ENCODE measurements at places on chromosomes 6 and 20.
A peak's percentile ranks its signal among the peaks of the same experiment; 100 is the strongest.

DNA sequence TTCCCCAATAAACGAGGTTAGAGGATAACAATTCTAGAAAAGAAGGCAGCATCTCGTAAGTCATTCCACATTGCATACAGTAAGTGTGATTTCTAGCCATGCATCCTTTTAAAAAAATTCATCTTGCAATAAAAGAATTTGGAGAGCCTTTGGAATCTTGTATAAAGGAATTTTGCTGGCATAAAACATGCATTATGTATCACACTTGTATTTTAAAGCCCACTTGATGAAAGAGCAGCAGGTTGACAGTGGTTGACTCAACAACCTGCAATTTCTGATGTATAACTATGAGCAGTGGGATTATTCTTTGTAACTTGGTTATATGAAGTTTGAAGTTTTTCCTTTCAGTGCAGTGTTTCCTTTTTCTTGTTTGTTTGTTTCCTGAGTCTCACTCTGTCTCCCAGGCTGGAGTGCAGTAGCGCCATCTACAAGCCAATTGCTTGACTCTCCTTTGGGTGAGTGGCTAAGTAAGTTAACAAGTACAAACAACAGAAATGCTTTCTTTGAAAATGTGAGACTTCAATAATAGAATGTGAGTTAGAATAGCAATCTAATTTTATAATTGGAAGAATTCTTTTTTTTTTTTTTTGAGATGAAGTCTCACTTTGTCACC lies 39.9 kb downstream of the JARID2 start:
- no peak for DNase-seq

- DNase-seq = no peak
Measured at GRCh38 chr6:157233686-157234085, 89.6 kb downstream of the TMEM242 start.

DNA sequence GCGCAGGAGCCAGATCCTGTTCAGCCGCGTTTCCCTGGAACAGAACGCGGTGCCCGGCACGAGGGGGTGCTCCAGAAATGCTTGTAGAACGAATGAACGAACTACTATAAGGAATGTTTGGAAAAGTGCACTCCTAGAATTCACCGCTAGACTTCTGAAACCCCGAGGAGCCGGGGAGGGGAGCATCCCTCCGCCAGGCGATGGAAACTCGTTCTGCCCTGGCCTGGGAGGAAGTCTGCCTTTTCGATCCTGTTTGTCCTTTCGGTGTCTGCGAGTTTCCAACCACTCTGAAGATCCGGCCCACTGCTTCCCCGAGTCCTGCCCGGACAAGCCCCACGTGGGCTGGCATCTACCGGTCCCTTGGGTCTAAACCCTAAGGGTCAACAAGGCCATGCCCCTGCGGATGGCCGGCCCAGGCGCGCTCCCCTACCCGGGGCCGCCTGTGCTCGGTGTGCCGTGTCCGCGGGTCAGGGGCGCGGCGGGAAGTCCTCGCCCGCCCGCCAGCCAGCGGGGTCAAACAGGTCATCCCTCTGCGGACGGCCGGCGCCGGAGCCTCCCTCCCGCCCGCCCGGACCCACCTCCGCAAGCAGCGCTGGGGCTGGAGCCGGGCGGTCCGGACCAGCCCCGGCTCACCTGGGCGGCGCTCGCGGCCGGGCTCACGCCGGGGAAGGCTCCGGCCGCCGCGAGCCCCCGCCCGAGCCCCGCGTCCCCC lies 526 bp downstream of the SULF2 start:
- DNase-seq = no peak

DNA sequence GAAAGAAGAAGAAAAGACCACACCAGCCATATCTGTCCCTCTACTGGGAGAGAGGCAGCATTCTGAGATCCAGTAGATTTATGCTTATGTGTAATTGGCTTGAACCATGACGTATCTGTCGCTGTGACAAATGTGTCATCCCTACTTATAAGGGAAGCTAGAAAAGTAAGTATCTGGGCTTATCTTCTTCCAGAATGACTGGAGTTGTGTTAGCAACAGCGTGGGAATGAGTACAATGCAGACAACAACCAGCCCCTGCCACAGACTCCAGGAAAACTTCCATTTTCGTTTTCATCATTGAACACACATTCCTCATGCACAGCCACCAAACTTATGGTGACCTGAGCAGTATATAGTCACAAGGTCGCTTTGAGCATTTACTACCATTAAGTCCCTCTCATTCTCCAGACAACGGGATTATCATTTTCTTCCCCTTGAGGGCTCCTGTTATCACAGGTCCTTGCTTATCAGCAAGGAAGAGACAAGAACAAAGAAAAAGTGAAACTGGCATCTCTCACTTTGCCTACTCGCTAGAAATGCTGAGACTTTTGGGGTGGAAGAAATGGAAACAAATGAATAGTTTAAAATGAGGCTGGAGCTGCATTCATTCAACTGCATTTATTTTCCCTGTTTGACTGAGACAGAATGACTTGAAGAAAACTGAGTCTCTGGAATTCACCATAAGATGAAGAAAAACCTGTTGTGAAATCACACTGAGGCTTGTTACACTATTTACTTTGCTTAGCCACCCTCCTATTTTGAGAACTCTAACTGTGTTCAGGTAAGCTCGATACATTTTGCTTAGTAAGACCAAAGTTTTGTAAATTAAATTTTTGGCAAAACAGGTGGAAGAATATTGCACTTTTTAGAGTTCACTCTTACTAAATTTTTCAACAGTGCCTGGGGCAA lies 149.3 kb upstream of the FOXQ1 start:
- no peak for DNase-seq

DNA sequence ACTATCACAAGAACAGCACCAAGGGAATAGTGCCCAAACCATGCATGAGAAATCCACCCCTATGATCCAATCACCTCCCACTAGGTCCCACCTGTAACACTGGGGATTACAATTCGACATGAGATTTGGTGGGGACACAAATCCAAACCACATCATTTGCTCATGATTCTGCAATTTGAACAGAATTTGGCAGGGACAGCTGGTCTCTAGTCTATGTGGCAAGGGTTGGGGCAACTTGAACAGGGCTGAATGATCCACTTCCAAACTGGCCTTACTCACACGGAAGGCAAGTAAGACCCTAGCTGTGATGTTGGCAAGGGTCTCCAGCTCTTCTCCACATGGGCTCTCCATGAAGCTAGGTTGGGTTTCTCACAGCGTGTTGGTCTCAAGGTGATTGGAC lies 10.1 kb upstream of the FKBP5 start:
- DNase-seq = no peak

DNA sequence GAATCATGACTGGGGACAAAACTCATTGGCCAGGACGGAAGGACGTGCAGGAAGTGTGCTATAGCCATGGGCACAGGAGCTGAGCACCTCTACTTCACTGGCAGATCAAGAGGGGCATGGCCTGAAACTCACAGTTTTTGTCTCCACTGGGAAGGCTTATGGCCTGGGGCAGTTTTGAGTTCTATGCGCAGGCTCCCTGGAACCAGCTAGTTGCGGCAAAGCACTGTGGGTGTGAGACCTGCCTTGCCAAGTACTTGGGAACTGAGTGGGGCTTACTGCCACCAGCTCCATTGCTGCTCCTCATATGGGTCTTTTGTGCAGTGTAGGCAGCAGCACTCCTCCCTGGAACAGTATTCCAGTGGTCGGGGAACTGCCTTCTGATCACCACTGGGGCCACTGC lies 282.6 kb upstream of the EYS start:
- DNase-seq = no peak

DNA sequence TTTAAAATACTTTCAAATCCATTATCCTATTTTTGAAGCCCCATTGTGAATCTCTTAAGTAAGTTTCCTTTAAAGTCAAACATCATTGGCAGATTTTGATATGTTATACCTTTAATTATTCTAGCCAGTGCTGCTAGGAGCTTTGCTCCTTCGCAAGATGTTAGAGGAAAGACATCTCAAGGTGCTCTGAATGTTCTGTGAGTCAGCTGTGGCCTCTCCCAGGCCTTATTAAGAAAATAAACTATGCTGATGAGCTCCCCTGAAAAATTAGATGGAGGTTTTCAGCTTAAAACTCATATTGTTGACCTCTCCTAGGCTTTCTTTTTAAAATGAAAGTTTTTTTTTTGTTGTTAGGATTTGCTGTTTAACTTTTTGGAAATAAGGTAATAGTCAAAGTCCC lies 57.3 kb downstream of the TRAF3IP2 start:
- DNase-seq = no peak

DNA sequence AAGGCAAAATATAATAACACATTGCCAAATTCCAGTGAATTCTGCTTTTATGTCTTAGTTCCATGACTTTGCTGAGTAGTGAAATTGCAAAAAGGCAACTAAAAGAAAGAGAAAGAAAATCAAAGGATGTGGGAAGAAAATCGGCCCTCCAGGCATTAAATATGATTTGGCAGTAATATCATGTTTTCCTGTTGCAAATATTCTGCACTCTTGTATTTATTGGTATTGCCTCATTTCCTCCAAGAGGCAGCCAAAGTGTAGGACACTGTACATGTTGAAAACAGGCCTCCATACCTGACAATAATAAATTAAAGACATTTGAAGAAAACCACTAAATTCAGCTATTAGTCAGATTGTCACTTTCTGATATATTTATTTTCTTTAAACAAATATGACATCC lies 460.0 kb upstream of the NOX3 start:
- DNase-seq = no peak

DNA sequence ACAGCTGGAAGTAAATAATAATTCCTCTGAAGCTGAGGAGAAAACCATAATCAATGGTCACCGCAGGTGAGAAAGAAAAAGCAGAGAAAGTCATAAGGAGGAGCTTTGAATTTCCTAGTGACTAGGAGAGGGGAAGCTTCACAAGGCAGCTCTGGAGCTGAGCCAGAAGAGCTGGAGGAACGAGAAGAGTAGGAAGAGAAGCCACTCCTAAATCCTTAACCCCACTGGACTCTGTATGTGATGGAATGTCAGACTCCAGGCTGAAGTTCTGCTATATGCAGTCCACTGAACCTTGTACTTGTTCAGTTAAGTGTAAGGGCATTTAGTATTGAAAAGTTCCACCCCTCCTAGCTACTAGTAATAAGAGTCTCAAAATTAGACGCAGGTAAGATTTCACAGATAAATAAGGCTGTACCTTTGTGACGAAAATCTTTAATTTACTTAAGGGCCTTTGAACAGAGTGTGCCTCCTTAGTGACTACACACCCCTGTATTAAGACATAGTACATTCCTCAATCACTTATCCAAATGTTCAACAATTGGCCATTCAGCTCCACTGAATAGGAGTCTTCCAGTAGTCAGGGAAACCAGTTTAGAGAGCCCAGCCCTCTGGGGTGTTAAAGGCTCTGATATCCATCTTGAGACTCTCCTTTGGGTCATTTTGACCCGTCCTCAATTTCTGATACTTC lies 71.4 kb upstream of the UFL1 start:
- DNase-seq = no peak

- no peak for DNase-seq
Measured at GRCh38 chr6:90076511-90077415, 182.5 kb downstream of the GJA10 start.

DNA sequence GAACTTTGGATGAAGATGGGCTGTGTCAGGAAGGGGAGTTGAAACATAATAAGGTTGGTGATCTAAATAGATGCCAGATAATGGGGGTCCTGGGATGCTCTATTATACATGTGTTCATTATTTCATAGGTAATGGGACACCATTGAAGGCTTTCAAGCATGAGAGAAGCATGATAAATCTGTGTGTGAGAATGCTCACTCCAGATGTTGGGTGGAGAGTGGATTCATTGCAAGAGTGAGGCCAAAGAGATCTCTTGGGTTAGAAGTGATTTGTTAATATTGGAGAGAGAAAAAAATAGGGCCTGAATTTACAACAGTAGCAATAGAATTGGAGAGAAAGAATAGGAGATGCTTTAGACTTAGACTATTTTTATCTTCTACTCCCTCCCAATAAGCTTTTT lies 321.3 kb downstream of the SAMD5 start:
- no peak for DNase-seq

DNA sequence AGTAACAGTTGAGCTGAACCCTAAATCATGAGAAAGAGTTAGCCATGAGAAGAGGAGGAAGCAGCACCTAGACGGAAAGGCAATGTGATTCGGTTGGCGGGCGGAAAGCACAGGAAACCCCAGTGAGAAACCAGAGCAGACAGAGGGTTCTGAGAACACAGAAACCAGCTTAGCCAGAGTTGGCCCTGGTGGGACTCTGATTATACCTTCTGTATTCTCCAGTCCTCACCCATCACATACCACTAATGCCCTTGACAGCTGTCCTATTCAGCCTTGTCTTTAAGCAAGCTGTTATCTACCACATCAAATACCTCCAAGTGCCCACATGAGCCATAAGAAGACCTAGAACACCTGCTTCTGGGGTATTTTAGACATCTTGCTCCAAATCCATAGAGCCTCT lies 58.9 kb upstream of the LRRC1 start:
- peak; percentile 10 for DNase-seq

DNA sequence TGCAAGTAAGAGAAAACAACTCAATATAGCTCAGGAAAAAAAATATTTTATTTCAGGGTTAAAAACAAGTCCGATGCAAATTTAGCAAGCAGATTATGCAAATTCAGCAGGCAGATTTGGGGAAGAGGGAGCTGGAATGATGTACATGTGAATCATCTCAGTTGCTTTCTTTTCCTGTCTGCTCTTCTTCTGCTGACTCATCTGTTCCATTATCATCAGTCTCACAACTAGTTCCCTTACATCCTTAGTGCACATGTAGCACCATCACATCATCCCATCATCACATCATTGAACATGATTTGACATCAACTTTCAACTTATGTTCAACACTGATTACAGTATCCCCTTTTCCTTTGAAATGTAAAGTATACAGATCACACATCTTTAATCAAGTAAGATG lies 11.5 kb upstream of the DEFB113 start:
- no peak for DNase-seq

- no peak for DNase-seq
Measured at GRCh38 chr20:59671661-59672471, 67.5 kb downstream of the PHACTR3 start.

GRCh38 chr6:38146021-38146733 lies 326.6 kb downstream of the ZFAND3 start:
- DNase-seq = no peak

DNA sequence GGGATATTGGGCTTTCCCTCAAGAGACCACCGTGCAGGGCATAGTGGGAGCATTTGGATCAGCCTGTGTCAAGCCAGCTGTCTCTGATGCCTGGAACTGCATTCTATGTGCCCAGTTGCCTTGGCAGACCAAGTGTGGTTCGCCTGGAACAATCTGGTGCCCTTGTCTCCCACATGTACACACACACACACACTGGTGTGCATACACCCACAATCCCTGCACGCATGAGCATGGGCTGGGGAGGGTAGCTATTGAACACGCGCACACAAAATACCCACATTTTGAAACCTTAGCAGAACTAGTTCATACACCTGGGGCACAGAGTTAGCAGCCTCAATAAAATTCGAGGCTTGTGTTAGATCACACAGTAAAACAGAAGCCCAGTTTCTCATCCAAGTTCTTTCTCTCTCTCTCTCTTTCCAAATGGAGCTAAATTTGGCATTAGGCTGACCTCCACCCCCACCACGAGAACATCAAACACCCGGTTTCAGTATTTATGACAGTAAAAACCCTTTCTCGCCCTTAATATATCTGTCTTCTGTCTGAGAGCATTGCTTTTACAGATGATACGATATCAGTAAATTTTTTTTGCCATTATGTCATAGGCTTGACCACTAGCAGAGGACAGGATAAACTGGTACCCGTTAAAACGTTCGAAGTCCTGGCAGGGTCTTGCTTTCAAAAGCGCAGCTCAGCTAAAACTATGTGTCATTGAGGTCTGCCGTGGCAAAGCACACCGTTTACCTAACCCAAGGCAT lies 18.2 kb upstream of the NFATC2 start:
- no peak for DNase-seq

All from activated naive CD8-positive, alpha-beta T cell treated with anti-CD3 and anti-CD28 coated beads, Interleukin-2, amount 50 U/mL, for 24 hours (primary cell).